ENCODE measurements at places on chromosomes 7 and 10. TPM values are rescaled to one million over a fixed set of nuclear protein-coding genes. Genes with fewer than 3 reads are reported as not detected.

GRCh38 chr10:37495415-37495814, 362.0 kb downstream of the ZNF248 start:
- no peak for DNase-seq

SLC39A12 gene
- not detected for polyA plus RNA-seq

GRCh38 chr10:99560277-99561126, 27.8 kb downstream of the NKX2-3 start:
- no peak for DNase-seq

- DNase-seq: no peak
Measured at GRCh38 chr7:132249256-132249971, 326.9 kb downstream of the PLXNA4 start.

DNA sequence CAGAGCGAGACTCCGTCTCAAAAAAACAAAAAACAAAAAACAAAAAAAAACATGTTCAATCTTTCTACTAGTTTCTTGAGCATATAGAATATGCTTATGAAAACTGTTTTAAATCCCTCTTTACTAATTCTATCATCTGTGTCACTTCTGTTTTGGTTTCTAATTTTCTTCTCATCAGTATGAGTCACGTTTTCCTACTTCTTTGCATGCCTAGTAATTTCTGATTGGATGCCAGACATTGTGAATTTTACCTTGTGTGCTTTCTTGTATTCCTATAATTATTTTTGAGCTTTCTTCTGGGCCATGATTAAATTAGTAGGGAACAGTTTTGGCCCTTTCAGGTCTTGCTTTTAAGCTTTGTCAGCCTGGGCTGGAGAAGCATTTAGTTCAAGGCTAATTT, 9.9 kb downstream of the MICU1 start:
- no peak for DNase-seq

XRCC2 gene
- polyA plus RNA-seq: 9.0 TPM

GRCh38 chr7:14236834-14237233, 247.4 kb upstream of the ETV1 start:
- no peak for DNase-seq

DNA sequence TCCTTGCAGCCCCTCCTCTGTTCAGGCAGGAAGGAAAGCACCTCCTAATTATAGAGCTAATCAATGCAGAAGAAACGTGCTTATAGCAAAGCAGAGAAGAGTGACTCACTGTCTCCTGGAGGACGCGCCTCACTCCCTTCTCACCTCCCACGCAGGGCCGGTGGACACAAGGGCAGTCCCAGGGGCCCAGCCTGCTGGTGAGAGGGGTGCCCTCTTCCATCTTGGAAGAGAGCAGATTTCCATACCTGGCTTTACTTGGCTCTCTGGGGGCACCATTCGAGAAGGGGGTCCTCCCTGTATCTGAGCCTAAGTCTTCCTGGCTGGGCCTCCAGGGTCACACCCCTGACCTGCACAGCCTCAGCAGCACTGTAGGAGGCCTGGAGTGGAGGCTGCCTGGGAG, 55.8 kb downstream of the RASGEF1A start:
- no peak for DNase-seq

HMX2 gene
- 1.0 TPM for polyA plus RNA-seq

SLC13A1 gene
- polyA plus RNA-seq: 21.4 TPM

- DNase-seq: no peak
Measured at GRCh38 chr10:72106154-72106849, 18.0 kb upstream of the SPOCK2 start.

- no peak for DNase-seq
Measured at GRCh38 chr7:126659124-126659523, 593.6 kb downstream of the GRM8 start.

DNA sequence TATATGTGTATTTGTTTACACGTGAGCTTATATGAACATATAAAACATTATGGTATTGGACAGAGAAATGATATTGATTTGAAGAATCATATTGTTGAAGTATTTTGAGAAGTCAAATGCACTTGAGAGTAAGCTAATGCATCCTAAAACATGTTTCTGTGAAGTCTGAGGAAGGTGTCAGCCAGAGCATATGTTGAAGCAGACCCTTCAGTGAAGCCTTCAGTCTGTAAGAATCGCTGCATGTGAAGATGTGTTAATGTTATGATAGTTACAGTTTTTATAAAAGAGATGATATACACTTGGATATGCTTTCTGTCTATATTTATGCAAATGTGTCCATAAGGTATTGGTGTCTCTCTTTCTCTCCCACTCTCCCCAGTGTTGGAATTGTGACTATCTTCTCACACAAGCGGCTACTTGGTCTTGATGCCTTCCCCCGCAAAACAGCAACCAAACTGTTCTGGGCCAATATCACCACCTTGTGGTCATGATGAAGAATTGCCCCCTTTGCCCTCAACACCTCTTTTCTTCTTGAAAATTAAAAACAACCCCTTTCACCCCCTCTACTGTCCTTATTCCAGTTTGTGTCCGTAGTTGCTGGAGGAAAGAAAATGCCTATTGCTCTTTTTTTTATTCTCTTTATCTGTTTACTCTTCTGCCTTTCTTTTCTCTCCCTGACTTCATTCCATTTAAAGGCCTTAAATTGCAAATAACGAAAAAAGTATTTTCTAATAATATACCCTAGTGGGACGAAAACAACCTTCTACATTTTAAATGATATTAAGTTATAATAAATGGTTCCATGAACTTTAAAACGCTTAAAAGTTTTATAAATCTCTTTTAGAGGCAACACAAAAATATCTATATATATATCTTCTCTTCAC, 64.9 kb downstream of the IKZF1 start:
- DNase-seq: no peak

DNA sequence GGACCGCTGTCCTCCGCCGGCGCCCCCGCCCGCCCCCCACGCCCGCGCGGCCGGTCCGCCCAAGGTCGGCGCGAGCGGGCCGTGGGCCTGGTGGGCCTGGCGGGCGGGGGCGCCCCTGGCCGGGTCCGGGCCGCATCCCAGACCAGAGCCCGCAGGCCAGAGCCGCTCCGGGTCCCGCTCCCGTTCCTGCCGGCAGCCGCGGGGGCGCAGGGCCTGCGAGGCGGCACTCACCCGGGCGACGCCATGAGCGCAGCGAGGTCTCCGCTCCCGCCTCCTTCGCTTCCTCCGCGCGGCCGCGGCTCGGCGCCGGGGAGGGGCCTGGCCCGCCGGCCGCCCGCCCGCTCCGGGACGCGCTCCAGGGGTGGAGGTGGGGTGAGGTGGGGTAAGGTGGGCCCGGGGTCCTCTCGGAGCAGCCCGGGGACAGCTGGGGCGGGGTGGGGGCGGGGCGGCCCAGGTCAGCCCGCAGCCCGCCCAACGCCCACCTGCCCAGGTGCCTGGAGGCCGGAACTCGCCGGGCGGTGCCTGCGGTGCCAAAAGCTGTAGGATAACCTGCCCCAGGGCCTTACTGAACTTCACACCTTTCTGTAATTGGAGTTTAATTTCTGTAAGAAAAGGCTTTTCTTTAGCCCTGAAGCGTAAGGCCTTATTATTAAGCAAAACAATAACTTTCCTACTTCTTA, at the start of gene URGCP:
TSS of gene URGCP (minus strand) at position 266 of the 680 bp plus-strand sequence. CDS start at position 245, 21 bp downstream.
- peak; percentile 20 for DNase-seq

COL28A1 gene
- 68.9 TPM for polyA plus RNA-seq

DNA sequence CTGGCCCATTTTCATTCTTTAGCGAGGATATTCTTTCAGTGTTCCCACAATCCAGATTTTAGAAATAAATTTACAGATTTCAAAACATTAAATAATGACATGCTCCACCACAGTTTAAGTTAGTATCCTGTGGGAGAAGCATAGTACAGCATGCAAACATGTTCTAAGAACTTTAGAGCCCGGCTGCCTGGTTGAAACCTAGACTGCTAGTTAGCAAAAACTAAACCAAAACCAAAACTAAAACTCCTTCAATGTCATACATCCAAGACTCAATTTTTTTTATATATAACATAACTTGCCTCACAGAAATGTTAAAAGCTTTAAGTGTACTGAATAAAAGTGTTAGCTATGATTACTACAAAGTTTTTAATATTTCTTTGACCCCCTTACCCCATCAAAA, 17.0 kb downstream of the TRA2A start:
- DNase-seq: no peak

- no peak for DNase-seq
Measured at GRCh38 chr7:100585511-100586265, at the start of gene LRCH4. TSS of gene LRCH4 (minus strand) at chr7:100586129. CDS start at chr7:100586100, 29 bp downstream.

- DNase-seq: no peak
Measured at GRCh38 chr10:119469846-119470245, 72.7 kb downstream of the RGS10 start.

DNA sequence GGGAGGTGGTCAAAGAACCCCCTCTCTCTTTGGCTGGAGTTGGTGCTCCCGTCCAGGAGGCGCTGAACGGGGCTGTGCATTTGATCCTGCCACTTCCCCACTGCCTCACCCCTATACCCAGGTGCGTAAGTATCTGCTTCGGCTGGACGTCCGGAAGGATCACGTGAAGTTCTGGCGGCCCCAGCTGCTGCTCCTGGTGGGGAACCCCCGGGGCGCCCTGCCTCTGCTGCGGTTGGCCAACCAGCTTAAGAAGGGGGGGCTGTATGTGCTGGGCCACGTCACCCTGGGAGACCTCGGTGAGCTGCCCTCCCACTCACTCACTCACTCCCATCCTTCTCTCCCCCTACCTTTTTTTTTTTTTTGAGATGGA, 5.6 kb upstream of the TRIP6 start:
- DNase-seq: no peak
